ENCODE measurements at places on chromosomes 12 and 14.

- H3K27ac ChIP-seq: no peak overlapping the region
- no peak for DNase-seq
- H3K36me3 ChIP-seq: no peaks in the 10 kb centered on the region
- H3K27me3 ChIP-seq: no peaks in the 10 kb centered on the region
Observed at GRCh38 chr12:29591140-29592020, 93.9 kb upstream of the OVCH1 start.

DNA sequence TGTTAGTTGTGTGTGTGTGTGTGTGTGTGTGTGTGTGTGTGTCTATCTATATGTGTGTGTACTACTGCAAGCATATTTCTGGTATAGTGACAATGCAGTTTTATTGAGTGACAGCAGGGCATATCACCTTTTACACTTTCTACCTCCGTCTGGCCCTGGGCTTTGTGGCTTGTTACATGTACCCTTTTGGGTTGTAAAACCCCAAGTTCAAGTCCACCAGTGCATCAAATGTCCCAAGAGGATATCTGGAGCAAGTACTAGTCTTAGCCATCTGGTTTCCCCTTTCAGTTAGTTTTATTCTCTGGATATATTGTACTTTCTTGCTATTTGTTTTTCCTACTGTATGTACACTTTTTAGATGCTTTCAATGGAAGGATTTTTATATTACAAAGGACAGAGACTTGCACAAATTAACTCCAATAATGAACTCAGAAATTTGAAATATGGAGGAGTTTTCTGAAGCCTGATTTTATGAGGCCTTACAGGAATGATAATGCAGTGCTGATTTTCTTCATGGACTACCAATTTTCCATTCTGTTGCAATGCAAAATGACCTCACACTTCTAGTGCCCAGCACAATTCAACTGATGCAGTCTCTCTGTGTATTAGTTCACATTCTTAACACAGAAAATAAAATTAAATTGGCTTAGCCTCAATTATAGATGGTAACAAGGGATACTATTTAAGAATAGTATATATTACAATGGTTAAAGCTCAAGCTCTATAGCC is 29.1 kb downstream of the SLC16A7 start:
- no peaks in the 10 kb centered on the region for H3K36me3 ChIP-seq
- no peak for DNase-seq
- H3K4me3 ChIP-seq: no peak overlapping the region
- H3K27me3 ChIP-seq: no peaks in the 10 kb centered on the region

DNA sequence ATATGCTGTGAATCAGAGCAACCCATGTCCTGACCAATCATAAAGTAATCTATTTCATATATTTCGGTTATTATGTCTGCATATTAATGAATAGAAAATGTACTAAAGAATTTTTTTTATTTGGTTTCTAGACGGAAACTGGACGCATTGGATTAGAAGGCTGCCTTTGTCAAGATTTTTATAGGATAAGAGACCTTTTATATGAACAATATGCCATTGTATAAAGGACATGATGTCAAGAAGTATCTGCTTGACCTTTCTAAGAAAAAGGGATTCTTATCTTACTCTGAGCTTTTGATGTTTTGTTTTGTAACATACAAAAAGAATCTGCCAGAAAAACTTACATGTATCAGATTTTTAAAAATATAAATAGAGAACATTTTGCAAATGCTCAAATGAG is 39.8 kb downstream of the CPSF2 start:
- H3K4me3 ChIP-seq: no peak overlapping the region
- H3K27me3 ChIP-seq: no peaks in the 10 kb centered on the region
- peaks cover 42% of the 10 kb centered on the region for H3K36me3 ChIP-seq
- no peak for DNase-seq
- no peak overlapping the region for H3K27ac ChIP-seq
- no peaks in the 10 kb centered on the region for H3K4me1 ChIP-seq

DNA sequence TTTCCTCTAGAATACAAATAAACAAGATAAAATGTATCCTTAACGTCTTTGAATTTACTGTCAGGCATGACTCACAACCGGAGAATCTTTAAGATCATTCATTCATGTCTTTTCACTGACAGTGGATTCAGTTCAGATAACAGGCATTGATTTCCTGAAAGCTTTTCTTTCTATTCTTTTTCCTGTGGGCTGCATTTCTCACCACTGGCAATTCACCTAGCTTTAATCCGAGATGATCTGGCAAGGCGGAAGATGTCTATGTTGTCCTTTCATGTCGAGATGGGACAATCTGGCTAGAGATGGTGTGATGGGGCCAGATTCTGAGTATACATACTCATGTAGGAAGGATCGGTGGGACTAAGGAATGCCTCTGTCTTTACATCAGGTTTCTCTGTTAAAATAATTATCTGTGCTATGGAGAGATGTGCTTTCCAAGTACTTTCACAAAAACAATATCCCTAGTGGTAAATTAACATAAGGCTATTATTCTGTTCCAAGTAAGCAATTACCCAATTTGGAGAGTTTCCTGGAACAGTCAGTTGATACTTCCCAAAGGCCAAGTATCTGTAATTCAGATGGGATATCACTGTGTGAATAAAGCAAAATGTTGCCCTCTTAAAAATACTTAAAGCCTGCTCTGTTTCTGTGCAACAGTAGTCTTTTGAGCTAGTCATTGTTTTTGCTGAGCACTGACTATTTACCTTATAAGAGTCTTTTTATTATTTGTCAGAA is 17.8 kb downstream of the ACSS3 start:
- H3K36me3 ChIP-seq: no peaks in the 10 kb centered on the region
- H3K27ac ChIP-seq: no peak overlapping the region
- no peak overlapping the region for H3K4me3 ChIP-seq
- no peaks in the 10 kb centered on the region for H3K4me1 ChIP-seq
- H3K27me3 ChIP-seq: no peaks in the 10 kb centered on the region

- no peaks in the 10 kb centered on the region for H3K36me3 ChIP-seq
Observed at GRCh38 chr12:108727161-108727560, 4.2 kb downstream of the CORO1C start.

GRCh38 chr14:77141214-77142004 is at the start of gene ZDHHC22:
Gene ZDHHC22 (minus strand): TSS chr14:77141791. CDS start chr14:77139738, 2,053 bp downstream.
- no peaks in the 10 kb centered on the region for H3K36me3 ChIP-seq
- no peak for DNase-seq
- no peak within 1 kb of the TSS for H3K4me3 ChIP-seq
- no peaks in the 10 kb centered on the region for H3K4me1 ChIP-seq
- H3K27ac ChIP-seq: no peak within 1 kb of the TSS

GRCh38 chr14:54129850-54130640 is 173.4 kb upstream of the BMP4 start:
- H3K4me3 ChIP-seq: no peak overlapping the region
- no peak overlapping the region for H3K27ac ChIP-seq
- H3K36me3 ChIP-seq: no peaks in the 10 kb centered on the region
- no peaks in the 10 kb centered on the region for H3K4me1 ChIP-seq
- DNase-seq: no peak

DNA sequence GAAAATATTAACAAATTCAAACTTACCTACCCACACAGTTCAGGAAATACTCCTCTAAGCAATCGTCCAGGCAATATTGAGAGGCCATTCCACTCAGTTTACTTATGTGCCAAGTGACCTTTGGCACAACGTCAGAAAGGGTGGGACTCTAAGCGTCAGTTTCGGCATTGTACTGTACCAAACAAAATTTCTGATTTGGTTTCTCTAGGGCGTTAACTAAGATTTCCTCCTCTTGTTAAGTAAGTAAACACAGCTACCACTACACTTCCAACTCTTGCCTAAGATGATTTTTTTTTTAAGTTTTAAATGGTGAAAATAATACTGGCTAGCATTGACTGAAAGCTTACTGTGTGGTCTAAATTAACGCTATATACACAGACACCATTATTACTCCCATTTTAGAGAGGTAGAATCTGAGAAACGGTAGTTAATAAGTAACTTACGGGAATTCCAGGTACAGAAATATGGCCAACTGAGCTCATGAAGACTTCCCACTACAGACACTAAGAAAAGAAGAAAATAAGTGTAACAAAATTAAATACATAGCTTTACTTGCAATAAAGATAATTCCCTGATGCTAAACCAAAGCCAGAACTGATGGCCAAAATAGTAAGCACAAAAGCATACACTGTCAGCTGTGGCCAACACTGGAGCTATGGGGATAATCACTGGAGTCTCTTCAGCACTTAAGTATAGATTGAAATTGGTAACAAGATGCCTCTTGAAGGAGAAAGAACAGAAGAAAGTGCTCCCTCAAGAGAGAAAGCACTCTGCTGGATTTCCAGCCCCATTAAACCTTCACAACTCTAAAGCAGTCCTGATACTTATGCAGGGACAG is 76.1 kb downstream of the EPS8 start:
- H3K4me3 ChIP-seq: no peak overlapping the region
- H3K4me1 ChIP-seq: no peaks in the 10 kb centered on the region
- DNase-seq: no peak
- H3K36me3 ChIP-seq: no peaks in the 10 kb centered on the region
- no peaks in the 10 kb centered on the region for H3K27me3 ChIP-seq

Measured in GM12878 (cell line).